MV-4-11 (cell line): ENCODE measurements at places on chromosomes 3 and 15.

DNA sequence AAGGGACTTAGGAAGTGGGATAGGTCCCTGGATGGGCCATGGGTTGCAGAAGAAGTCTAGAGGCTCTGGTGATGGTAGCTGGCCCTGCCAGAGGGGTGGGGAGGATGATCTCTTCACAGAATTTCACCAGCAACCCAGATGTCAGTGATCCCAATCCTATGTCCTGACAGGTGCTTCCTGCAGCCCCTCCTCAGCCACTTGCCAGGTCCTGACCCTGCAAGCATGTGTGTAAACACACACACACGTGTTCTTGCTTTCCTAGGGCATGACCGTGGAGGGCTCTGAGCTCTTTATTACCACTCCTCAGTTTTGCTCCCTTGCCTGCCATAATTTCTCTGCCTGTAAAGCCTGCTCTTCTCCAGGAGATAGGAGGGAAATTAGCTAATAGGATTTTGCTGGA, 12.5 kb downstream of the TEX264 start:
- no peak for DNase-seq

GRCh38 chr15:101358895-101359294, 63.8 kb upstream of the SNRPA1 start:
- DNase-seq = no peak

GRCh38 chr3:14124223-14124614, 451 bp downstream of the CHCHD4 start:
- peak; percentile 84 for DNase-seq

DNA sequence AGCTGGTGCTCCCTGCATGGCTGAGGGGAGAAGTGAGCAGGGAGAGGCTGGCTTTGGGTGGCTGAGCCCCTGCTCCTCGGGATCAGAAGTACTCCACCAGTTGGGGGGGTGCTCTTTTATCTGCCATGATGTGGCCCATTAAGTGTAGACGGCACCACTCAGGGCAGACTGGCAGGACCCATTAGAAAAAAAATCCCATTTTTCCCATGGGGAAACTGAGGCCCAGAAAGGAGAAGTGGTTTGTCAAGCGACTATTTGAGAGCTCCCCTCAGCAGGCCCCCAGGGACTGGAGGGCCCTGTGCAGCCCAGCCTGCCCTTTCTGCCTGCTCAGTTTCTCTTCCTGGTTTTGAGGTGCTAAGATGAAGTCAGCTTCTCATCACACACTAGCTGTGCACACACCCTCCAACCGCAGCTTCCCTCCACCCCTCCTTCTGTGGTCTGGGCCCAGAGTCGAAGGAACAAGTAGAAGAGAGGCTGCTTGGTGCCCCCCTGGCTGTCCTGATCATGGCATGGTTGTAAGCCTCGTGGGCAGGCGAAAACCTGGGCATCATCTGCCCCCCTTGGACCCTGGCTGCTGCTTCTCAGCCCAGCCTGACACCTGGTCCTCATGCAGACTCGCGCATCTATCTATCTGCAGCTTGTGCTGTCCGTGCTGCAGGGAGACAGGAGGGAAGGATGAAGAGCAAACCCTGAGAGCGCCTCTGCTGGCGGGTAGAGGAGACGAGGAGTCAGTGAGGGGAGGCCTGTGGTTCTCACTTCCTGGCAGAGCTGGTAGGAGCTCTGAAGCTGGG, 5.6 kb downstream of the CSK start:
- DNase-seq = peak; percentile 99

DNA sequence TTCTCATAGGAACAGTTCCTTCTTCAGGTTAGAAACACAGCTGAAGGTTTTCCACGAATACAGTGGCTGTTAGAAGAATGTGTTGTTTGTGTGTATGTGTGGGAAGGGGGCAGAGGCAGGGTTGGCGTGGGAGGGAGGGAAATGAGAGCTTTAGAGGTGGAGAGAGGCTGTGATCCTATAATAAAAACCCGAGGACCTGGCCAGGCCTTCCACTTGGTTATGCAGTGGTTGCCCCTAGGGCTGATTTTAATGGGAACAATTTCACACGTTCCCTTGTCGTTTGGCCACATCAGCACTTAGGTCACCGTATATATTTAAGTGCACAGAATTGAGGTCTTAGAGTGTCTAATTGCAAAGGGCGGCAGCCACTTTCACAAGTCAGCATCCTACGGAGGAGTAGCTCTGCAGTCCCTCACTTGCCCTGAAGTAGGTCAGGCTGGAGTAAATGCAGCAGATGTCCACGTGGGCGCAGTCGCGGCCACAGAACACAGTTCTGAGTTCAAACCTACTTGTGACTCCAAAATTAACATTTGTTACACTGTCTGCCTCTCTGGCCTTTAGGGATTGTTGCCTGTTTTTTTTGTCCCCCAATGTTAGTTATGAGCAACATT, 85.6 kb downstream of the PDCD6IP start:
- peak; percentile 17 for DNase-seq
